ENCODE measurements at places on chromosomes 1 and 21.

DNA sequence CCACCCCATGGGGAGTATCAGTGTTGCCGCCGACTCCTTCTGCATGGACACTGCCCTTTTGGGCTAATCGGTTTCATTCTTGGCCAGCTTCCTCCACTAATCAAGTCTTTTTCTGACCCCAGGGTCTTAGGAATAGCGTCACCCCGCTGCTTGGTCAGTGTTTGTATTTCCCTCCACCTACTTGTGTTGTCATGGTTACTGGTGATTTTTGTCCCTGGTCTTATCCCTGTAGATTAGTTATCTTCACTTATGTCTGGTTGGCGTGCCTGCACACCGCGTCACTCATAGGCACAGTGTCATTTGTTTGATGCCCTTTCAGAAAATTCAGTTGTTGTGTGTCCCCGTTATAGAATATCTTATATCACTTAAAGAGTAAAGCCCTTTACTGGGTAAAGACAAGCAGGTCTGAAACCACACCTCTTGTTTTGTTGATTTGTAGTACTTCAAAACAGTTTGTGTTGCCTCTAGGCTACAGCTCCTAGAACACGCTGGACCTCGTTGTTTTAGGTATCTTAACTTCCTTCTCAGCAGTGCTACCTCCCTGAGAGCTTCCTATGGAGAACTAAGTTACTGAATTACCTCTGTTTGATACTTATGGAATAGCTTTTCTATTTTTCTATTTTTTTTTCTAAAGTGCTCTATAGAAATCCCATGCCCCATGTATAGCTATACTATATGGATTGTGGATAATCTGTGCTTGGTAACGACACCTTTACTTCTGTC is 868 bp downstream of the PPP1R12B start:
- peak; percentile 12 for DNase-seq

DNA sequence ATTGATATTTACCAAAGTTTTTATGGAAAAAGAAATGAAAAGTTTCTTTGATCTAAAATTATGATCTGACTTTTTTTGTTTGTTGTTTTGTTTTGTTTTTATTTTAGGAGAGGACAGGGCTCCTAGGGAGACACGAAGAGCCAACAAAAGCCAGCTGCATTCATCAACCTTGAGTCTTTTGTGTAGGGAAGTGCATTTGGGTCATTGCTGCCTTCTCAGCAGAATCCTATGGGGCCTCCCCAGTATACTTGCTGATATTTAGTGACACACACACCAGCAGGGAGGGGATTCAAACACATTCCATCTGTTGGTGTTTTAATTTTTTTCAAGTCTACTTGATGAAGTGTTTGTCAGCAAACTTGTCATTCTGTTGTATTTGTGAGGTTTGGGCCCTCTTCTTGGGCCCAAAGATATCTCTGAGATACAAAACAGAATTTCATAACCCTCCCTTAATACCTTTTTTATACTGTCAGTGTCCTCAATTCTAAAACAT is 203.5 kb downstream of the NTNG1 start:
- DNase-seq = no peak

GRCh38 chr1:6580593-6581409 is 1.0 kb downstream of the ZBTB48 start:
- DNase-seq = no peak

DNA sequence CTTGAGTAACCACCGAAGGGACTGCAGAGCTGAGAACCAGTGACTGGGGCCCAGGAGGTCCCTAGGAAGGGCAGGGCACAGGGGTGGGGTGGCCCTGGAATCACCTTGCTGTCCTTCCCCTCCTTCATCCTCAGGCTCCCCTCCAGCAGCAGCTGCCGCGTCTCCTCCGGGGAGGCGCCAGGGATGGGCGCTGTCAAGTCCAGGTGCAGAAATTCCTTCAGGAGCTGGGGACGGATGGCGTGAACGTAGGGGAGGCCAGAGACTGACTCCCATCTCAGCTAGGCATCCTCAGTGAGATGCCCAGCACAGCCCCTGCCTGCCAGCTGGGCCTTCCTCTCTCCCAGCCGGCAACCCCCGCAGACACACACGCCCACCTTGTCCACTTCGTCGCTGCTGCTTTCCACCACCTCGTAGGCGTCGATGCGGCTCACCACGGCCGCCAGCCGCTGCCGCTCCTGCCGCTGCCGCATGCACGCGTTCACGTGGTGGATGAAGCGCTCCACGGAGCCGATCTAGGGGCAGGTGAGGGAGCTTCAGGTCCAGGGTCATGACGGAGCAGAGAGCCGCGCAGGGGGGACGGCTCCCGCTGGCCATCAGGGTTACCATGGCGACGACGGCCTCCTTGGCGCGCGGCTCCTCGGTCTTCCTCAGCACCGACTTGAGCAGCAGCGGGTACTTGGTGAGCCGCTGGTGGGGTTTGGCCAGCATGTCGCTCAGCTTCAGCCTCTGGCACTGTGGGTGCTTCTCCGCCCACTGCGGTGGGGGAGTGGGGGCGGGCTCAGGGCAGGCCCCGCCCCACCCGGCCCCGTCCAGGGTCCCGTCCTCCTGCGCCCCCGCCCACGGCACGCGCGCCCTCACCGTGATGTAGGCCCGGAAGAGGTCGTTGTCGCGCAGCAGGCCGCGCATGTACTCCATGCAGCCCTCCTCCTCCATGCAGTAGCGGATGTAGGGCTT is 4.4 kb upstream of the TNFRSF25 start:
- no peak for DNase-seq

DNA sequence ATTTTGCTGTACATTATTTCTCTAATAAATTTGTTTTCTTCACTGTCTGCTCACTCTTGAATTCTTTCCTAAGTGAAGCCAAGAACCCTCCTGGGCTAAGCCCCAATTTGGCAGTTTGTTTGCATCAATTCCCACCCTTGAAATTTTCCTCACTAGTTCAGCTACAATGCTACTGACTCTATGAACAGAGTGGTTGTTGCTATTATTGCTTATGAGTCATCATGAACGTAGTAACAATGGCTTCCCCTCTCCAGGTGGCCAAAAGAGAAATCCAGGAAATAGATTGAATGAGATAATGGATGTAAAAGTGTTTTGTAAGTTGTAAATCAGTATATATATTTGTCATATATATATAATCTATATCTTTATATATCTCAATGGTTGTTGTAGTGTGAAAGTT is 193.0 kb downstream of the URB2 start:
- DNase-seq = no peak
